ENCODE measurements at places on chromosomes 12 and 14. TPM values are rescaled to one million over a fixed set of nuclear protein-coding genes. Genes with fewer than 3 reads are reported as not detected.

GRCh38 chr14:104856869-104857860, 7.9 kb upstream of the CEP170B start:
- no peaks in the 10 kb centered on the region for H3K4me1 ChIP-seq
- no peak overlapping the region for H3K27ac ChIP-seq
- H3K27me3 ChIP-seq: peaks cover 3% of the 10 kb centered on the region
- no peak overlapping the region for H3K4me3 ChIP-seq
- DNase-seq: no peak

DNA sequence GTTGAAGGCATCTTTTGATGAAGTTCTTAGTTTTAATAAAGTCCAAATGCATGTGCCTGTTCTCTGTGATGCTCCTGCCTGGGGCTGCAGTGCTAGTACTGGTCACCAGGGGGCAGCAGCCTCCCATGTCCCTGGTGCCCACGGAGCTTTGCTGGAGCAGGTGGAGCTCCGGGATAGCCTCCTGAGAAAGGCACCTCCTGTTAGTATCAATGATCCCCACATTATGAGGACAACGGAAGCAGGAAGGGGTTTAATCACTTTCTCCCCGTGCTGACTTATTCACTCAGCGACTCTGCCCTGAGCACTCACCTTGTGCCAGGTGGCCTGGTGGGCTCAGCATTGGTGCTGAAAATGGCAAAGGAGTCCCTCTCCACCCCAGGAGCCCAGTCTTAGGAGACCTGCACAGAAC, 123.0 kb upstream of the PZP start:
- H3K36me3 ChIP-seq: no peaks in the 10 kb centered on the region
- DNase-seq: peak; percentile 63
- no peak overlapping the region for H3K27ac ChIP-seq

Gene ADCY4
- total RNA-seq: 0.38 TPM

DNA sequence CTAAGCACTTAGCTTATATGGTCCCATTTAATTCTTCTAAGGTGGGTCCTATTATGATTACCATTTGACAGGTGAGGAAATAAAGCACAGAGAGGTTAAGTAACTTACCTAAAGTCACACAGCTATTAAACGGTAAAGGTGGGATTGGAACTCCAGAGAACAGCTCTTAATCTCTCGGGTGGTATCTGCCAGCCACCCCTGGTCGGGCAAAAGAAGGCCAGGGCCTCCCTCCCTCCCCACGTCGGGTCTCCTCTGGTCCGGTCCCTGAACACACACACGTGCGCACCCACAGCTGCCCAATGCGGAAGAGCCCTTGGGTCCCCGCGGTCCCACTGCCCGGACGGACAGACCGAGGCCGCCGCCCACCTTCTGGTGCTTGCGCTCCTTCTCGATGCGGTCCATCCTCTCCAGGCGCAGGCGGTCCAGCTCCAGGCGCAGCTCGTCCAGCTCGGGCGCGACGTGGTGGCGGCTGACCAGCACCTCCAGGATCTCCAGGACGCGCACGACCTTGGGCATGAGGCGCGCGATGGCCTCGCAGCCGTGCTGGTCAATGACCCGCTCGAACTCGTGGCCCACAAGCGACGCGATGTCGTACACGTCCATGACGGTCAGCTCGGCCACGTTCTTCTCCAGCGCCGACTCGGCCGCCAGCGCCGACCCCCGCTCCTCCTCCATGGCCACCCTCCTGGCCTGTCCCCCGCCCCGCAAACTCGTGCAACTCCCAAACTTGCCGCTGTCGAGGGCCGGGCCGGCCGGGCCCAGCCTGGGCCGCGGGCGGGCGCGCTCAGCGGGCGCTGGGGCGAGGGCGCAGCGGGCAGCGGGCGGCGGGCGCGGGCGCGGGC, 490 bp downstream of the RILPL1 start:
- no peaks in the 10 kb centered on the region for H3K36me3 ChIP-seq
- peak overlapping the region; percentile 17 for H3K27ac ChIP-seq
- peak overlapping the region; percentile 88 for H3K4me3 ChIP-seq
- H3K4me1 ChIP-seq: peaks cover 14% of the 10 kb centered on the region
- DNase-seq: peak; percentile 74

Gene SLC6A12
- not detected for total RNA-seq

- no peak overlapping the region for H3K27ac ChIP-seq
- no peaks in the 10 kb centered on the region for H3K27me3 ChIP-seq
- 0 out of 2 replicates have a peak, but pooled peaks cover 2% of the 10 kb centered on the region for H3K36me3 ChIP-seq
- H3K4me1 ChIP-seq: peaks cover 6% of the 10 kb centered on the region
- DNase-seq: no peak
- H3K4me3 ChIP-seq: no peak overlapping the region
Measured at GRCh38 chr12:50979369-50980052, 27.2 kb downstream of the HIGD1C start.

- H3K36me3 ChIP-seq: no peaks in the 10 kb centered on the region
- no peaks in the 10 kb centered on the region for H3K27me3 ChIP-seq
- peaks cover 16% of the 10 kb centered on the region for H3K4me1 ChIP-seq
- no peak overlapping the region for H3K4me3 ChIP-seq
Measured at GRCh38 chr14:67410313-67410712, 1.7 kb downstream of the PLEK2 start.

- no peak overlapping the region for H3K4me3 ChIP-seq
- H3K27me3 ChIP-seq: no peaks in the 10 kb centered on the region
- H3K27ac ChIP-seq: no peak overlapping the region
- peaks cover 13% of the 10 kb centered on the region for H3K4me1 ChIP-seq
- DNase-seq: peak; percentile 7
- 0 out of 2 replicates have a peak, but pooled peaks cover 13% of the 10 kb centered on the region for H3K36me3 ChIP-seq
Measured at GRCh38 chr14:60807971-60808370, 73.4 kb downstream of the MNAT1 start.

Gene GLT8D2
- total RNA-seq: 58.6 TPM

Gene DCN
- 441 TPM for total RNA-seq

GRCh38 chr12:127192391-127192790, 1074.6 kb upstream of the TMEM132C start:
- no peak for DNase-seq
- no peaks in the 10 kb centered on the region for H3K27me3 ChIP-seq
- H3K36me3 ChIP-seq: no peaks in the 10 kb centered on the region
- peaks cover 13% of the 10 kb centered on the region for H3K4me1 ChIP-seq
- H3K4me3 ChIP-seq: no peak overlapping the region
- no peak overlapping the region for H3K27ac ChIP-seq

All from GM23248 (cell line).